ENCODE measurements at places on chromosomes 1 and 21.
A peak's percentile ranks its signal among the peaks of the same experiment; 100 is the strongest.

DNA sequence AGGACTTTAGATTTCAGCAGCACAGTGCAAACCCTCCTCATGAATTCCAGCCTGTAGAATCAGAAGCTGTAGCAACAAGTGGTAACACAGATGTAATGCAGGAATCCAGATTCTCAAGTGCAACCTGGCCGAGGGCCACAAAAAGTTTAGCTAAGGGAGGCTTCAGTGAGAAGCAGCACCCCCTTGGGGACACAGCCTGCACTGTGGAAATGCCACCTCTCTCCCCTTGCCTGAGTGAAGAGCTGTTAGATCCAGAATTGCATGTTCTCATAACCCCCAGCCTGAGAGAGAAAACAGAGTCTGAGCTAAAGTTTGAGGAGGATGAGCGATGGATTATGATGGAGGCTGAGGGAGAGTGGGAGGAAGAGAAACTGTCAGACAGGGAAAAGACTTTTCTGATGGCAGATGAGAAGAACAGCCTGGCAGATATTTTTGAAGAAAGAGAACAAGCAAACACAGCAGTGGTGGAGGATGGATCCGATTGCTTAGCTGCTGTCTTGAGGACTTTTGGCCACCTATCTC is 80.5 kb upstream of the BMP8A start:
- peak; percentile 16 for DNase-seq

DNA sequence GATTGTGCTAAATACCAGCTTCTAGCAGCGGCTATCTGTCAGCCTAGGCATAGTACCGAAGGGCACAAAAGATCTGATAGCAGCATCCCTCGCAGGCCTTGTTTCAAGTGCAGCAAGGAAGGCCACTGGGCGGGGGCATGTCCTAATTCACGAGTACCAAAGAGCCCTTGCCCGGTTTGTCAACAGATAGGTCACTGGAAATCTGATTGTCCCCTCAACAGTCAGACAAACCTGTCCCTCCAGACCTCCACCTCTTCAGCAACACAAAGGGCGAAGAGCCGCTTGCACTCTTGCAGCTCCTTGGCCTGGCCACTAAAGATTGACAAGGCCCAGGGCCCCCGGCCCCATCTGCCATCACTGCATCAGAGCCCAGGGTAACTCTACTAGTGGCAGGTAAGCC is 22.7 kb upstream of the CA6 start:
- DNase-seq: no peak

DNA sequence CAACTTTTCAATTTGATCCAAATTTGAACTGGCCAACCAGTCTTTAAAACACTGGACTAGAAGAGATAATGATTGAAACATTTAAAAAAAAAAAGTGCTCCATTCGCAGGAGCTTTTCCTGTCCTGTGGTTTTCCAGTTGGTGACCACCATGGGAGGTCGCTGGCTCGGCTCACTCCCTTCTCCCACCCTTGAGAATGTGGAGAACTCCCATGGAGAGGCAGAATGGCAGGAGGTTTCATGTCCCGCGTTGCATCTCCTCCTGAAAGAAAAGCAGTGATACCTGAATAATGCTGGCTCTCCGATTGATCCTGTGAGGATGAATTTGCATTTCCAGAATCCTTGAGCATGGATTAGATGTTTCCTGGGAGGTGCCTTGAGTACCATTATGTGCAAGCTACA is 16.5 kb upstream of the MPZL1 start:
- no peak for DNase-seq

DNA sequence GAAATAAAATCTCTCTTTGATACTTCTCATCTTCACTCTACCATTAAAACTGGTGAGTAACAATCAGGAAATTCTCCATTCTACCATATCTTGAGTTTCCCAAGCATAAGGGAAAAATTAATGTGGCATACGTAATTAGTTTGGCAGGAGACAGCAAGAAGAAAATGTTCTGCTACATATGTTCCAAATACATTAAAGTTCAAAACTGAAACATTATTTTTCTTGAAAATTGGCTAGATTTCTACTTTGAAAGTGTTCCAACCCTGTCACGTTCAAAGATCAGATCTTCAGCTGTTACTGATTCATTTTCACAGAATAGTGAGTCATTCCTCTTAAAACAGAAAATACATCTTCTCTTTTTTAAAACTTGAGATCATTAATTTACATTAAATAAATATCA is 48.5 kb downstream of the PIGK start:
- DNase-seq: no peak

DNA sequence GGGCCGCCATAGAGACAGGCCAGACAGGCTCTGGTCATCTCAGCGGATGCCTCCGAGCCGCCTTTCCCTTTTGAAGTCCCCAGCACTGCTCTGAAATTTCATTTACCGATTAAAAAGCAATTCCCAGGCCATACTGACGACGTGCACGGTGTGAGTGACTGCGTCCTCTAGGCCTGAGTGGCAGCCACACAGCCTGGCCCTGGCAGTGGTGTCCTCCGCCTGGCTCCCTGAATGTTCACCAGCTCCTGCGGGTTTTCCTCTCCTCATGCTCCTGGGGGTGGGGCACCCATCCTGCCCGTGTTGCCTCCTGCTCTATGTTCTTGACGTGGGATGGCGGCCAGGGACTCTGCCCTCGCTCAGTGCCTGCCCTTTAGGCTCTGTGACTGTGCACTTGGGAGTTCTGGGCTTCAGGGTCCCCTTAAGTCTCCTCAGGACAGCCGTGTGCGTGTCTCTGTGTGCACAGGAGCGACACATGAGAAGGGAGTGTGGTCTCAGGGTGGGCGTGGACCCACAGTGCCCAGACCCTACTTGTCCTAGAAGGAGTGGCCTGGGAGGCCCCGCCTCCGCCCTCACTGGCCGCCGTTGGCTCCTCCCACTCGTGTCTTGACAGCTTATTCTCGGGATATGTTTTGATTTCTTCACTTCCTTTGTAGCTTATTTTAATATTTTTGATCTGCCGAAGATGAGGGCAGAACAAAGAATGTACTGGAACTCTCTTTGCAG is 3.6 kb downstream of the SKI start:
- peak; percentile 68 for DNase-seq

GRCh38 chr1:210235363-210236053 is 2.9 kb downstream of the SERTAD4 start:
- DNase-seq: no peak

DNA sequence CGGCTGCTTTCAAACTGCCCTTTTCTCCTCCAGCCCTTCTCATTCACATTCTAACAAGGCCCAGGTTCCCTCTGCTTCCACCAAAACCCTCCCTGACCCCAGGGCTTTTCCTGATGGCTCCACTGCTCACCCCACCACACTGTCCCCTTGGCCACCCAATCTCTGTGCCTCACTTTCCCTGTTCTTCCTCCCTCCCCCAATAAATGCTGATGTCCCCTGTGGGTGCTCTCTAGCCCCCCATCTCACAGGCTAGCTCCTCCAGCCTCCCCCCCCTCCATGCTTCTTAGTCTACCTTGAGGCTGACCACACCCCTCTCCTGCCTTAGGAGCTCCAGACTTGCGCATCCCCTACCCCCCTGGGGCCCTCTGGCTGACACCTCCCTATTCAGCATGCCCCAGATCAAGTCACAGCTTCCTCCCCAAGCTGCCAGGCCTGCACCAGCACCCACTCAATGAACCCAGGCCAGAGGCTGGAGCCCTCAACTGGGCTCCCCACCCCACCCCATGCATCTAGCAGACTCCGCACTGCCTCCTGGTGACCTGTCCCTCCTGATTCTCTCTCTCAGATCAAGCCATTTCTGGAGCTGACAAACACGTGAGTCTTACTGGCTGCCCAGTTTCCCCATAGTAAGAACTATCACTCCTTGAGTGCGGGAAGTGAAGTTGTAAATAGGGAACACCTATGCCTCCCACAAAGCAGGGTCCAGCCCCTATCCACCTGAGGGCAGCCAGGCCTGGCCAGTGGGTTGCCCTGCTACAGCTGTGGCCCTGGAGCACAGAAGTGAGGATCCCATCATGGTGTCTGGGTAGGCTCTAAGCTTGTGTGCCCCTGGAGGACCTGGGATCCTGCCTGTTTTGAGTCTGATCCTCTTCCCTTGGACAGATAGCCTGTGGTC is 117.9 kb downstream of the DMRTB1 start:
- DNase-seq: no peak

DNA sequence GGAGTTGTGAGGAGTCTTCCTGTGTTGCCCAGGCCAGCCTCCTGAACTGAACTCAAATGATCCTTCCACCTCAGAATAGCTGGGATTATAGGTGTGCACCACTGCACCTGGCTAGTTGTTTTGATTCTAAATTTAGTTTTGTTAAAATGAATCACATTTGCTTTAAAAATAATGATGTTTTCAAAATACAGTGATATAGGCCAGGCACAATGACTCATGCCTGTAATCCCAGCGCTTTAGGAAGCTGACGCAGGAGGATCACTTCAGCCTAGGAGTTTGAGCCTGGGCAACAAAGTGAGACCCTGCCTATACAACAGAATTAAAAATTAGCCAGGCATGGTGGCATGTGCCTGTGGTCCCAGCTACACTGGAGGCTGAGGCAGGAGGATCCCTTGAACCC is 24.3 kb downstream of the RTCA start:
- no peak for DNase-seq

Data from stimulated activated CD4-positive, alpha-beta T cell treated with anti-CD3 and anti-CD28 coated beads, Interleukin-1b, Interleukin-23, amount 100 ng/mL, for 1 hour (primary cell).